ENCODE measurements at places on chromosomes 5 and 9.
A peak's percentile ranks its signal among the peaks of the same experiment; 100 is the strongest.

- DNase-seq: no peak
Observed at GRCh38 chr5:111800351-111800750, 43.4 kb upstream of the NREP start.

- no peak for DNase-seq
Observed at GRCh38 chr9:36033788-36034187, 2.9 kb upstream of the RECK start.

- no peak for DNase-seq
Observed at GRCh38 chr5:26691486-26691885, 346.9 kb downstream of the CDH9 start.

DNA sequence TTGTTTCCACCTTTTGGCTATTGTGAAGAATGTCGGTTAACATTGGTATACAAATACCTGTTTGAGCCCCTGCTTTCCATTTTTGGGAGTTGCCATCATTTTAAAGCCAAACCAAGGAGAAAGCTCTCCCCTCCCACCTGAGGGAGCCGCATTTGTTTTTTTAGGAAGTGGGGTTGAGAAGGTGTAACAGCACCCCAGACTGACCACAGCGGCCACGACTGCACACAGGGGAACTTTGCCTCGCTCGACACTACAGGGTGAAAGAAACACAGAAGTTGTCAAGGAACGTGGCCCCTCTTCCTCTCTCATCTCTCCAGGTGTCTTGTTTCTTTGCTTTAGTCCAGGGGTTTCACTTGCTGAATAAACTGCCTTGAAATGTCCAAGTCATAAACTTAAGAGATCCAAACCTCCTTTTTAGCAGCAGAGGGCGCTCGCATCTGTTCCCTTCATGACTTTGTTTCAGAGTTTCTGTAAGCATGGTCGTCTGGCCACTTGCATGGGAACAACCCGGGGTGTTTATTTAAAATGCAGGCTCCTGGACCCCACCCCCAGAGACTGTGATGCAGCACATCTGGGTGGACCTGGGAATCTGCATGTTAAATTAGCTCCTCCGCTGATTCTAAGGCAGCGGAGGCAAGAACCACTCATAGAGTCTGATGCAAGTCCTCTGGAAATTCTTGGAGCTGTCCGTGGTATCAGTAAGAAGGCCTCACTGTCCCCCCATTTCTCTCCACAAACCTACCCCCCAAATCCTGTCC is 2.1 kb upstream of the TTLL11 start:
- peak; percentile 79 for DNase-seq

DNA sequence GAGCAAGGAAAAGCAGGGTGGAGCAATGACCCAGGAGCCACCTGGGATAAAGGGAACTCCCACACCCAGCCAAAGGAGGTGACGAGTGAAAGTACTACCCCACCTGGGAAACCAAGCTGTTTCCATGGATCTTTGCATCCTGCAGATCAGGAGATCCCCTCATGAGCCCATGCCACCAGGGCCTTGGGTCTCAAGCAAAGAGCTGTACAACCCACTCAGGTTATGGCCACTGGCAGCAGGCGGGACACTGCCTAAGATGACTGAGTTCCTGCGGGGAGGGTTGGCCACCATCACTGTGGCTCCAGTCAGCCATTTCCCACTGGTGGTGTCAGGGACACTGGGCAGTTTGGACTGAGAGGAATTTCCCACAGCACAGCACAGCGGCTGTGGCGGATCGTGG is 225.7 kb downstream of the CDH9 start:
- no peak for DNase-seq

- no peak for DNase-seq
Observed at GRCh38 chr9:115482747-115483146, 364.8 kb upstream of the TNC start.

- no peak for DNase-seq
Observed at GRCh38 chr5:137356127-137356526, 143.0 kb downstream of the SPOCK1 start.

DNA sequence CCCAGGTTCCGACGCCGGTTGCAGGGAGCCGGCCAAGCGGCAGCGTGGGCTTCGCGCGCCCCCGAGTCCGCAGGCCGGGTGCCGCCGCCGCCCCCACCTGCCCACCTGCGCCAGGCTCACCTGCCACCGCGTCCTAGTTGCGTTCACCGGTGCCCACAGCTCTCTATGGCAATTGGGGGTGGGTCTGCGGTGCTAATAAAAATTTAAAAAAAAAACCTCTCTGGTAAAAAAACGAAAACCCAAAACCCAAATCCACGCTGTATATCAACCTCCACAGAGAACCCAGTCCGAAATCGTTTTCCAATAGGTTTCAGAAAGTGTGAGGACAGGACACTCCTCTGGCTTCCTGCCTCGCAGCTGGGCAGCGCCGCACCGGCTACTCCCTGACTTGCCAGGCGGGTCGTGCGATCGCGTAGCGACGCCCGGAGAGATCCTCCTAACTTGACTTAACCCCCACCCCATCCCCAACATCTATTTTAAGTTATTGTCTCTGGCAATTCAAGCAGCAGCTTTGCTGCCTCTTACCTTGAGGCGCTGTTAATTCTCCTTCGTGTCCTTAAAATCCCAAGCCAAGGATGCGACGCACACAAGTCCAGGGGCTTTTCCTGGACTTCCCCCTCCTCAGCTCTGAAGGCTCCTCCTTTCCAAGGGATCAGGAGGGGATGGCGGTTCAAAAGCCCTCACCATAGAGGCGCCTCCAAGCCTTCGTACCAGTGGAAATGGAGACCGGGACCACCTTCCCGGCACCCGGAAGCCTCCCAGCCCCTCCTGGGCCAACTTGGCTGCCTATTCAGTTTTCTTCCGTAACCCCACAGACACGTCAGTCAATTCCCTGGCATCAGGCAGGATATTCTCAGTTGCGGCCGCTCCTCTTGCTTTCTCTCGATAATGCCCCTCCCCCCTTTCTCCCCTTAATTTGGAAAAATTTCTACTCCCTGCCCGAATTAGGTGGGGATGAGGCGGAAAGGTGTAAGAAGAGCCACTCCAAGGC is 1639.4 kb upstream of the C9orf72 start:
- DNase-seq: peak; percentile 6
